ENCODE measurements at places on chromosomes 5 and 9. TPM values are rescaled to one million over a fixed set of nuclear protein-coding genes. Genes with fewer than 3 reads are reported as not detected.

Gene CCDC152
- total RNA-seq = 3.0 TPM

Gene CD180
- total RNA-seq = 0.05 TPM

Gene PCDHGA2
- total RNA-seq = 0.32 TPM

Gene TSLP
- total RNA-seq = 0.79 TPM

Gene GTF2H2
- 29.9 TPM for total RNA-seq

Gene PCDHB14
- total RNA-seq = 0.44 TPM

Gene PRSS3
- 3.1 TPM for total RNA-seq

Gene SERINC5
- 13.5 TPM for total RNA-seq

Gene PCDHB7
- 2.1 TPM for total RNA-seq

Gene CA9
- total RNA-seq = 38.2 TPM

Gene SUSD3
- 1.4 TPM for total RNA-seq

Gene SLCO6A1
- total RNA-seq = not detected

Gene SLC34A3
- total RNA-seq = 0.10 TPM

Gene MRPL36
- 57.9 TPM for total RNA-seq

Gene UBLCP1
- 36.4 TPM for total RNA-seq

Gene PFN3
- total RNA-seq = not detected

Gene RFX3
- 3.1 TPM for total RNA-seq

Gene IFNB1
- total RNA-seq = 0.52 TPM

Gene PTGER4
- 4.7 TPM for total RNA-seq

Gene ADAMTS16
- total RNA-seq = 2.4 TPM

Gene IL9
- total RNA-seq = not detected

Gene PCA3
- total RNA-seq = not detected

Gene FRMD3
- 5.0 TPM for total RNA-seq

Gene NIPAL4
- 0.44 TPM for total RNA-seq

Gene PCDHA12
- not detected for total RNA-seq

Gene FAM200C
- total RNA-seq = 11.3 TPM

Gene SYK
- total RNA-seq = not detected

Gene CATSPER3
- total RNA-seq = not detected

Gene PCDHAC2
- total RNA-seq = 0.17 TPM

Gene CER1
- not detected for total RNA-seq

Gene CRB2
- total RNA-seq = not detected

Gene CDKN2B-AS1
- 9.2 TPM for total RNA-seq

Gene PCDHGB1
- total RNA-seq = 4.9 TPM

Gene SPATA31C1
- total RNA-seq = not detected

Gene GOLM1
- 66.3 TPM for total RNA-seq

Measured in M059J (cell line).